Caki2 (cell line): ENCODE measurements at places on chromosomes 5 and 9.
A peak's percentile ranks its signal among the peaks of the same experiment; 100 is the strongest.

DNA sequence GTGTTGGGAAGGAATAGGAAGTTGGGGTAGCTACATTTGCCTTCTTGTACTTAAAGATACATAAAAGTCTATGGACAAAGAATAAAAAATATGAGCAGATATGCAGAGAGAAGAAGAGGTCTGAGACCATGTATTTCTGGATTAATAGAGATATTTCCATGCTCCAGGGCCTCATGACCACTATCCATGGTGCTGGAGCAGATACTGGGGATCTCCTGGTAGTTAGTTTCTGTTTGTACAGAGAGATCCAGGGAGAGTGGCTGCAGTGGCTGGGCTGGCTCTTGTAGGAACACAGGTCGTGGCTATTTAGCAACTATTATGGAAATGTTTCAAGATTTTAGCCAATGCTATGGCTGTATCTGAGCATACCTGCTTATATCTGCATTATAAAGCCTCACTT, 184.2 kb upstream of the TMEM161B start:
- DNase-seq, result no peak

DNA sequence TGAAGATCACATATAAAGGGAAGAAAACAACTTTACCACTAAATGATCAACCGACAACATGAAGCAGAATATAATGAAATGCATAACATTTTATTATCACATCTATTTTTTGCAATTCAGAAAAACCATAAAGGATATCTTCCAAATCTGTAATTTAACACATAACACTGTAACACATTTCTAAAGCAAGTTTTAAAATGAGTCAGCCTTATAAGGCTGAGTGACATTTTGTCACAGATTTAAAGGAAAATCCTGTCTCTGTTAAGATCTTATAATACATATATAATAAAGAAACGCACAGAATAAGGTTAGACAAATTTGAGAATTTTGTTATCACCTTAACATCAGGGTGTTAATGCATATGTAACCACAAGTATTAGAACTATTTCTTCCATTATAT, 198.4 kb upstream of the RASA1 start:
- no peak for DNase-seq

DNA sequence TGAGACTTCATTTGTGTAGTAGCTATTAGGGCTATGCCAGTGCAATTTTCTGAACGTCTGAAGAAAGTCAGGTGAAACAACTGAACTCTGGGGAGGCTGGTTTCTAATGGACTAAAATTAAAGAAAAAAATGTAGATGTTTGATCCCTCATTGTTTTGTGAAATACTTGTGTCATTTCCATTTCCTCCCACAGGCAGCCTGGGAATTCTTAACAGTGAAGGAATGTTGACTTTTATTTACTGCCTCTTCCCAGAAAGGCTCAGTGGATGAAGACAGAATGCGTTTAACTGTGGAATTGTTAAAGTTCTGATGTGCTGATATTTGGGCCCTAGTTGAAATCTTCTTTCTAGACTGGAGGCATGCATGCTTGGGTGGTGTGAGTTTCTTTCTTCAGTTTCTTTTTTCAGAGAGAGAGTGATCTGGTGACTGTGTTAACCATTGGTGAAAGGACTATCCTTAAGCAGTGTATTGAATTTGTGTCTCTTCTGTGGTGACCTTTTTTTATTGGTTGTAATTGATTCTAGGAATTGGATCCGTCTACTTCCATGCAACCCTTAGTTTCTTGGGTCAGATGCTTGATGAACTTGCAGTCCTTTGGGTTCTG, 15.5 kb downstream of the ACER2 start:
- DNase-seq, result no peak

DNA sequence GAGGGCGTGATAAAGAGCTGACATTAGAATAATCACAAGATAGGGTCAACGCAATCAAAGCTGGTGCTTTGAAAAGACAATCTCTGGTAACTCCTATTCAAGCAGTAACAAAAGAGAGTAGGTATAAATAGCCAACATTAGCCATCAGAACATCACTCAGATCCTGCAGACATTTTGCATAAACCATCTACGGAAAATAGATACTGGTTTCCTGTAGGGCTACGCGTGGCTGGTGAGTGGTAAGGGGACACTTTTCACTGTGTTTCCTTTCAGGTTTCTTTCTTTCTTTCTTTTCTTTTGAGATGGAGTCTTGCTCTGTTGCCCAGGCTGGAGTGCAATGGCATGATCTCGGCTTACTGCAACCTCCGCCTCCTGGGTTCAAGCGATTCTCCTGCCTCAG, 22.3 kb downstream of the TTF1 start:
- no peak for DNase-seq

GRCh38 chr5:35408146-35408545, 177.9 kb upstream of the PRLR start:
- DNase-seq, result no peak

DNA sequence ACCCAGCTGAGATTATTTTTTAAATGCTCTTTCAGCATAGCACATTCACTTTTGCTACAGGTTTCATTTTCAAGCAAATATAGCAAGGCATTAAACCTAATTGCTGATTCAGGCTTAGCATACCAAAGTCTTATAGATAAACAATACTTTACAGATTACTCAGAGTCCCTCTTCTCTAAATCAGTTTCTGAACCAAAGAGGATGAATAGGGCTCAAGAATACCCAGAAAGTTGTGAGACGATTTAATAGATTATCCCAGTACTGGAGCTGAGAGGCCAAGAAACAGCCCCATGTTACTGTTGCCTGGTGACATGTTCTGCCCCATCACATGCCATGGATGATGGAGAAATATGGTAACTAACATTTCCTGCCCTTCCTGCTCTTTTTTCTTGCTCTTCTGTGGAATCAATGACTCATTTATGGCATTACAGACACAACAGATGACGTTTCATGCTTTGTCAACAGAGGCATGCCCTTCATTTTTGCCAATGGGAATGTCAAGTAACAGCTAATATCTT, 18.1 kb upstream of the SSBP2 start:
- peak; percentile 69 for DNase-seq

DNA sequence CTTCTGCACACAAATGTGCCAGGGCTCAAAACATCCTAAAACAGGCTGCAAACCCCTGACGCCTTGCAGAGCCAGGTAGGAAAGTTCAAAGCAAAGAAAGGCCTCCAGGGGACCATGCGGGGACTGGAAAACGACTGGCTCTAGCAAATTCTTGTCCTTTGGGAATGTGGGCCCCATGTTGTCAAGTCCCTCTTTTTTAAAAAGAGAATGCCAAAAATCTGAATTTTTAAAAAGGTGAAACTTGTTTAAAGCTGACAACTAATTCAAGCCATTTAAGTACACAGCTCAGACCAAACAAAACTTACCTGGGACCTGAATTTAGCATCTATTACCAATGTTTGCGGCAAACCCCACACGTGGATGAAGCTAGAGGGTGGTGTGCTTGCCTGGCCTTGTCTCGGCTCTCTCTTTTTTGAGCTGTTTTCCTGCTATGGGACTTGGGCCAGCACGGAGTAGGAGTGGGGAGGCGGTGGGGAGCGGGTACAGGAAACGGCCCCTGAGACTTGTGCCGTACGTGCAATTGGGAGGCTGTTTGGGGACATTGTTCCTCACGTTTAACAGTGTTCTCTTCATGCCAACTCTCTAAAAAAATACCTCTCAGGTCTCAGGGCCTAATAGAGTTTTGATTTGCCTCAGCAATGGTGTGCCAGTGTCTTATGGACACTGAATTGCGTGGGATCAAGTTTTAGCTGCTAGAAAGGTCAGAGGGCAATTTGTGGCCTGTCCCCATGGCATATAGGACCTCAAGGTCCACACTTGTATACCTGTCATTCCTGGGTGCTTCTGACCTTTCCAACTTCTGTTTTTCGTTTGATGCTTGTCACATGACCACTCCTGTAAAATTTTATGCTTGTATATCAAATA, 15.1 kb upstream of the PHF19 start:
- DNase-seq, result no peak

GRCh38 chr5:74892921-74893320, 26.7 kb upstream of the FAM169A start:
- DNase-seq, result no peak

DNA sequence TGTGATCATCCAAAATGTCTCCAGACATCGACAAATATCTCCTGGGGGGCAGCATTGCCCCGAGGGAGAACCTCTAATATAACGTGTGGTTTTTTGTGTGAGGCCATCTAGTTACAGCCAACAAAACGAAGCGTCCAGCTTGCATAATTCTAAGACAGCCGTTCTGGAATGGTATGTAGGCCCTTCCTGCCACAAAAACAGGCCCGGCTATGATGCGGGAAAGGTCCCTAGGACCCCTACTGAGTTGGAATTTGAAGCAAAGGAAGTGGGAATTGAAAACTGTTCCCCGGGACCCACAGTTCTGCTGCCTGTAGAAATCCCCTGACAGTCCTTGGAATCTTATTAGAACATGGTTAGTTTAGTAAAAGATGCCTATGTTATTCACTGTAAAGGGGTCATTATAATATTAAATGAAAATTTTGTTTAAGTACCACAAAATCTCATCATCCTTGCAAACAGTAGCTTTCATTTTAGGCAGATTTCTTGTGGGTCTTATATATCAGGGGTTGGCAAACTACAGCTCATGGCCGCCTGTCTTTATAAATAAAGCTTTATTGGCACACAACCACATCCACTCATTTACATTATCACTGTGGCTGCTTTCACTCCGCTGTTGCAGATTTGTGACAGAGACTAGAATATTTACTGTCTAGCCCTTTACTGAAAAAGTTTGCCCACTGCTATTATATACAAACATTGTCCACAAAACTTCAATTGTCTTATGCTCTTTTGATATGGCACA, 70.7 kb downstream of the MSX2 start:
- DNase-seq, result no peak

DNA sequence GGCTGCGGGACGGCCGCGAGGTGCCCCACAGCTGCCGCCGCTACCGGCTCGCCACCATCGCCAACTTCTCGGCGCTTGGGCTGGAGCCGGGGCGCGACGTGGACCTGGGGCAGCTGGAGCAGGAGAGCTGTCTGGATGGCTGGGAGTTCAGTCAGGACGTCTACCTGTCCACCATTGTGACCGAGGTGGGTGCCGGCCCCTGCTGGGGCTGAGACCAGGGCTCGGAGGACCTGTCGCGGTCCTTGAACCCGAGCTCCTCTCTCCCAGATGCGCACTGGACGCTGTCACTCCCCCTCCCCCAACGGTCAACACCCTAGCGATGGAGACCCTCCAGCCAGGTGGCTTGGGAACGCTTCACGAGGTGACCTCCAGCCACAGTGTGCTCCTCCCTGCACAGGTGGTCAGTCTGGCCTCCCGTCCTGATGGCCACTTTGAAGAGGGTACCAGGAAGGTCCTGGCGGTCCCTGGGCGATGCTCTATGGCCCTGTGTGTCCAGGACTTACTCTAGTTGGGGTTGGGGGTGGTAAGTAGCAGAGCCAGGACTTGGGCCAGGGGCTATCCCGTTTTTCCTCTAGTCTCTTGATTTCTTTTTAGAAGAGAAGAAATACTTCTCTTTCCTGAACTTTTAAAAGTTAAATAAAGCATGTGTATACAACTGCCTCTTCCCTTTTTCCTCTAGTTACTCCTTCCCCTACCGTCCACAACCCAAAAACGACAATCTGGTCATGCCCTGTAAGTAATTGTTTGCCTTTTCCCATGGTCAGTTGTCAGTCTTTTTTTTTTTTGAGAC, 866 bp downstream of the SLC22A5 start:
- DNase-seq, result no peak

GRCh38 chr5:134242146-134242545, 16.3 kb upstream of the PPP2CA start:
- DNase-seq, result no peak

DNA sequence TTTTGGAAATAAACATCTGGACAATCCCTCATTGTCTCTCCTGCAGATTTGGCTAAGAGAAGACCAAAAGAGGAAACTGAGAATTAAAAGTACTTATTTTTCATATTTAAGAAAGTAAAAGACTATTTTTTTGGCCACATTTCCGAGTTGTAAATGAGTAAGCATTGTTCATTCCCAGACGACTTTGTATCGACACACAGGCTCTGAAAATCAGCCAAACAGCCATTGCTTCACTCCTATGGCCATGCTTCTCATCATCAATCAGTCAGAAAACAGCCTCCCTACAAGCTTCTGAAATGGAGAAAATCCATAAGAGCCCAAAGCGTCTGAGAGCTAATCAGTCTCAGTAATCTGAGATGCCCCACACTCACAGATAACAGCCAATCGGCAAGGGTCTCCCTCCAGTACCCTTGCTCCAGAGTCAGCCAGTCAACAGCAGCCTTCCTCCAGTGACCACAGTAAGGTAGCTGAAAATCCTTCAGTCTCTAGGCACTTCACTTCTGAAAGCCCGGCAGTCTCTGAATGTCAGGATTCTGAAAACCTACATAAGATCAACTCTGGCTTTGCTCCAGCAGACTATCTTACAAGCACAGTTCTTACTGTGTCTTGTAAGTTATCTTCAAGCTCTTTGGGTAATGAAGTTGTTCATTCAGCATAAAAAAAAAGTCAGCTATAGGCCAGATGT, 30.9 kb downstream of the CDO1 start:
- no peak for DNase-seq

GRCh38 chr5:133981714-133982113, 13.3 kb upstream of the C5orf15 start:
- no peak for DNase-seq

GRCh38 chr9:128429513-128430086, 8.9 kb downstream of the CERCAM start:
- no peak for DNase-seq

- DNase-seq, result no peak
Observed at GRCh38 chr9:122131401-122132001, 28.1 kb downstream of the NDUFA8 start.

GRCh38 chr5:117486261-117486660, 911.6 kb upstream of the SEMA6A start:
- DNase-seq, result no peak

DNA sequence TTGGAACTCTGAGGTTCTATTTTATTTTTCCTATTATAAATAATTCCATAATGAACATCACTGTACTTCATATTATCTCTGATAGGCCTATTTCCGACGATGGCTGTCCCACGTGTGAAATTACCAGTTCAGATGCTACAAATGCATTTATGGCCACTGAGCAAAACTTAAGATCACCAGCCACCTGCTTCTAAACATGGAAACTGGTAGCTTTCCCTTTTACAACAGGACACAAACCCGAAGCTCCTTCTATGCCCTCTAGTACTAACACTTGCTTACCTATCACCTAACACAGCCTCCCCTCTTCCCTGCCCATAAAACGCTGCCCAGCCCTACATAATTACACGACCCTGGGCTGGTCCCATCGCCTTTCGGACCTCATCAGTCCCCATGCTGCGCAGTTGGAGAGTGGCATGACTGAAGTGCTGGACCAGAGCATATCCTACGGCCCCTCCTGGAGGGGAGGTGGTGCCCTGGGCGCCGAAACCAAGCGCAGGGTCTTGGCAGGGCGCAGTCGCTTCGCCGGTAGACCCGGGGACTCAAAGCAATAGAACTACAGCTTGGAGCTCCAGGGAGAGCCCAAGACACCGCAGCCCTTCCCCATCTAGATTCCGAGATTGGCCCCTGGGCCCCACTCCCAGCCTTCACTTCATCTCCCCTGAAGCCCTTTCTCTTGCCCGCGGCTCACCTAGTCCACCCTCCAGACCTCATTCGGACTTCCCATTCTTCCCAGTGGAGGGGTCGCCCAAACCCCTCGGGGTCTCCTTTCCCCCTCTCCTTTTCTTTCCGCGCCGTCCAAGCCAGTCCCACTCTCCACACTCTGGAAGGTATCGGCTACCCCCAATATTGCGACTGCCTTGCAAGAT, 1.0 kb upstream of the SAP30L start:
- DNase-seq, result no peak
